ENCODE measurements at places on chromosomes 5 and 9. TPM values are rescaled to one million over a fixed set of nuclear protein-coding genes. Genes with fewer than 3 reads are reported as not detected.

KIAA0825 gene
- total RNA-seq = 3.1 TPM

HMMR gene
- total RNA-seq = not detected

MYOZ3 gene
- total RNA-seq = not detected

SLC22A4 gene
- total RNA-seq = 4.5 TPM

C8G gene
- not detected for total RNA-seq

SYK gene
- total RNA-seq = 6.7 TPM

ANKS6 gene
- 26.9 TPM for total RNA-seq

RASGRF2 gene
- 10.9 TPM for total RNA-seq

SHC3 gene
- 2.8 TPM for total RNA-seq

PDE6A gene
- not detected for total RNA-seq

BTNL3 gene
- not detected for total RNA-seq

DENND4C gene
- total RNA-seq = 157 TPM

ZCCHC7 gene
- total RNA-seq = 34.8 TPM

SLC2A8 gene
- 6.9 TPM for total RNA-seq

ZNF883 gene
- 6.5 TPM for total RNA-seq

C9orf43 gene
- total RNA-seq = not detected

HTR4 gene
- total RNA-seq = 0.26 TPM

MCCC2 gene
- total RNA-seq = 40.6 TPM

C9orf50 gene
- not detected for total RNA-seq

CCDC192 gene
- 1.3 TPM for total RNA-seq

FGF10 gene
- total RNA-seq = 10.9 TPM

RAI14 gene
- total RNA-seq = 32.4 TPM

FST gene
- total RNA-seq = 10.0 TPM

ENG gene
- 53.8 TPM for total RNA-seq

TMEM171 gene
- not detected for total RNA-seq

All from uterus (tissue), 4 donors.